ENCODE measurements at places on chromosomes 11 and 22.
A peak's percentile ranks its signal among the peaks of the same experiment; 100 is the strongest.

- peak; percentile 41 for DNase-seq
Measured at GRCh38 chr11:134050541-134051383, 18.1 kb upstream of the JAM3 start.

DNA sequence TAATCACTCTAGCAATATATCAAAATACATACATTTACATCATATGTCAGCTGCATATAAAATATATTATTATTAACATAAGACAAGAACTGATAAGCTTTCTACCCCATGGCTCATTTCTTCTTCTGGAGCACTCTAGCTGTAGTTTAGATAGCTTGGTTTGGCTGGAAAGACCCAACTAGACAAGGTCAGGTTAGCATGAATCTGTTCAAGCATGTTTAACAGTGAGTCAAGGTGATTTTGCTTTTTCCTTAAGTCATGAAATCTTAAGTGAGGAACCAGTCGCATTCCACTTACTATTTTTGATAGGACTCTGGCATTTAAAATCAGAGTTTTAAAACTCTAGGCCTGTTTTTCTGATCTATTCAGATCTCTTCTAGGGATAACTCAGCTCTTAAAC lies 157.0 kb upstream of the PDGFD start:
- no peak for DNase-seq

GRCh38 chr22:39363751-39364515 lies 14.1 kb downstream of the SYNGR1 start:
- peak; percentile 29 for DNase-seq

DNA sequence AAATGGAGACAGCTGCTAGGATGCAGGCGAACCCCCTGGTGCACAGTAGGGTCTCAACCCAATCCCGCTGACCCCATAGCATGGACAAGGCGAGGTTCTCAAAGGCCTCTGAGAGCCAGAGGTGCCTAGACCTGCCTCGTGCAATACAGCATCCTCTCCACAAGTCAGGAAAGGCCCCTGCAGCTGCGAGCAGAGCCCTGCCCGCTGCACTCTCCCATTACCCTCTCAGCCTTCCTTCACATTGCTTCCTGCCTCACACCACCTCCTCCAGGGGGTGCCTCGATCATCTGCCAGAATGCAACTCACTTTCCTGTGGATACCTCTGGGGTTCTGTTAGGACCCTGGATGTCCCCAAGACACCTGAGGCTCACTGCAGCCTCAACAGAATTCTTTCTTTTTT lies 42.8 kb upstream of the TCF20 start:
- DNase-seq = peak; percentile 51

- DNase-seq = no peak
Measured at GRCh38 chr22:38853196-38853651, 9.4 kb upstream of the NPTXR start.

GRCh38 chr22:36405221-36405661 lies 17.5 kb upstream of the MYH9 start:
- no peak for DNase-seq

DNA sequence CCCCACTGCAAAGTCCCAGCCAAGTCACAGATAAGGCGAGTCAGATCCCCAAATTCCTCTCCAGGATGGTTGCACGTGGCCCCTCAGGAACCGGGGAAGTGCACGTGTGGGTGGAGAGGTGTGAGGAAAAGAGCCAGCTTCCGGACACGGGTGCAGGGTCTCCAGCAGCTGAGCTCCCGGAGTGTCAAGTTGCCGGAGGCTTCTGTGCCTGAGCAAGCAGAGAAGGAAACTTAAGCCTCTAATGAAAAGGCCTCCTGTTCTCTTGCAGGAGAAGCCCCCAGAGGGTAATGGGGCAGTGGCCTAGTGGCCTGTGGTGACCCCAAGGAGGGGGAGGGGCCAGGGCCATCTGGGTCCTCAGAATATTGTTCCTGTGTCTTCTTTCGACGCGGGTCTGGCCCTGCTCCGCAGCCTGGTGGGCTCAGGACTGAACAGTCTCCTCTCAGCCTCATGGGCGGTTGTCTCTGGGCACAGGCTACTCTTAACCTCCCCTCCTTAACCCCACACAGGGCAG lies 147.9 kb downstream of the FEZ1 start:
- DNase-seq = peak; percentile 6

DNA sequence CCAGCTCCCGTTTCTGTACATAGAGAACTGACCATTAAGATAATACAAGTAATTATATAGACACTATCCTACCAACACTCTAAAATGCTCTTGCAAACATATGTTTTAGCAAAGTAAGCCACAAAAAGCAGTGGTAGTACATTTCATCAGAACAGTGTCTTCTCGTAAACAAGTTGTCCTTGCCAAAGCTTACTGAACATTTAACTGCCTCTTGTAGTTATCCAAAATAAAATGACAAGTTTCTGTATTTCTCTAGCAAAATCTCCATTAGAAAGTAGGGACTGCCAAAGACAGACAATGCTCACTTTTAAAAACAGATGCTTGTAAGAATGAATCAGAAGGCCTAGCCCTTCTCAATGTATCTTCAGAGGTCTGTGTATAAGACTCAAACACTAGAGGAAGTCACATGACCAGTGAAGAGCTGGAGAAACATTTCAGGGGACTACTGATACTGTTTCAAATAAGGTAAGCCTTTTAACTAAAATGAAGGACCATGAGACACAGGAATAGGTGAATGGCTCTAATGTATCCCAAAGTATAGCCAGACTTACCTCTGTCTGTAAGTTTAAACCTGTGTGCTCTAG lies 7.8 kb upstream of the ZC3H12C start:
- DNase-seq = no peak

DNA sequence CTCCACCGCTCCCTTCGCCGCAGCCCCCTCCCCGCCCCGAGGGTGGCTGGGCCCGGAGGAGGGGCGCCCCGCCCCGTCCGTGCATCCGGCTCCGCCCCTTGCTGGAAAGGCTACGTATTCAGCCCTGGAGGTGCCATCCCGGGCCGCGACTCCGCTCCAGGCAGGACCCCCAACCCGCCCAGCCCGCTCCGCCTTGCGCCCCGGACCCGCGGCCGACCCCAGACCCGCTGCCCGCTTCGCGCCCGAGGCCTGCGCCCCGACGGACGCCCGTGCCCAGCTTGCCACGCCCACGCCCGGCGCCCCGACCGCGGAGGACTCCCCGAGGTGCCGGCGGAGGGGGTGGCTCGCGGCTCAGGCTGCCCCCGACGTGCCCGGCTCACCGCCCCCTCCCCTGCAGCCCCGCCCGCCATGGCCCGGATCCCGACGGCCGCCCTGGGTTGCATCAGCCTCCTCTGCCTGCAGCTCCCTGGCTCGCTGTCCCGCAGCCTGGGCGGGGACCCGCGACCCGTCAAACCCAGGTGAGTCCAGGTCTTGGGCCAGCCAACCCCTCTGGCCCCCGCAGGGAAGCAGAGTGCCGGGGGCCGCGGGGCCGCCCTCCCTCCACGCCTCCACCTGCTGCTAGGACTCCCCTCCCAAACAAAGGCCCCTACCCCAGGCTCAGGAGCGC lies at the start of gene ADM2:
TSS of gene ADM2 (plus strand) at position 104 of the 667 bp plus-strand sequence. CDS start at position 409, 305 bp downstream.
- no peak for DNase-seq

DNA sequence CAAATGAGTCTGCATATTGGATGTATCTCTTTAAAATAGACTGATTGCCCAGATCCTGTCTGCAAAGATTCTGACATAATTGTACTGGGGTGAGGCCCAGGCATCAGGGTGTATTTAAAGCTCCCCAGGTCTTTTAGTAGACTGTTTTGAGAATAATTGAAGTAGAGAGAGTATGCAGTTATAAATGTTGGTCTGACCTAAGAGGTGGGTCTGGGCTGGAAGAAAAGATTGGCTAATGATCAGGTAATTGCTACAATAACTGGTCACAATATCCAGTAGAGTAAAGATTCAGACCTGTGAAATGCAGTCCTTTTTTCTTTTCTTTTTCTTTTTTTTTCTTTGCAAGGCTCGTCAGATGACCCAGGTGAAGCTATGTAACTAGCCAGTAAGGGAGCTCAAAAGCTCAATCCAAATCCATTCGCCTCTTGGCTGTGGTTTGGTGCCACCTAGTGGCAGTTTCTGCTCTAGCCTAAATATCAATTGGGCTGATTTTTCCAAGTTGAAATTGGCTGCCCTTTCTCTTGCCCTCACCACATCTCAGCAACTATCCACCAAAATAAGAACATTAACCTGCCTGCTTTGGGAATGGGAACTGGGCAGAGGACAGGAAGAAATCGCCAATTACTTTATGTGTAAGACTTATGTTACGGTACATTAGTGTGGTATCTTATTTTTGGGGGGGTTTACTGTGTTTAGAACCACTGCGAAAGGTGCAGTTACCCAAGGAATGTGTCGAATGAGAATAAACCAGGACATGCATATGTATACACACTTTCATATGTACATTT lies 45.9 kb downstream of the ZNF143 start:
- DNase-seq = peak; percentile 51

GRCh38 chr11:15233371-15234165 lies 118.8 kb downstream of the INSC start:
- no peak for DNase-seq

DNA sequence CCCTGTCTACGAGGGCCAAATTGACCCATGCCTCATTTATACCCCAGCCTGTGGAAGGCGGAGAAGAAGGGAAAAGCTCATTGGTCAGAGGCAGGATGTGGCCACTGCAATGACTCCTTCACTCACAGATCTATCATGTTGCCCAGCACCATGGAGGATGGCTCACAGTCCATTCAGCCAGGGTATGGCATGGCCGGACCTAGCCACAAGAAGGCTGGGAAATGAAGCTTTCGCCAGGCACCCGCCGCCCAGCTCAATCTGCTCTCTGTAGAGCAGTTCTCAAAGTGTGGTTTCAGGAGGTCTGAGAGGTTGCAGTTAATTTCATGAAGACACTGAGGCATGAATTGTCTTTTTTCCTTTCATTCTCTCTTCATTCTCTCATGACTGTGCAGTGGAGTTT lies 40.6 kb upstream of the LINC01488 start:
- DNase-seq = no peak

GRCh38 chr11:32430568-32431381 lies 4.6 kb downstream of the WT1 start:
- no peak for DNase-seq

DNA sequence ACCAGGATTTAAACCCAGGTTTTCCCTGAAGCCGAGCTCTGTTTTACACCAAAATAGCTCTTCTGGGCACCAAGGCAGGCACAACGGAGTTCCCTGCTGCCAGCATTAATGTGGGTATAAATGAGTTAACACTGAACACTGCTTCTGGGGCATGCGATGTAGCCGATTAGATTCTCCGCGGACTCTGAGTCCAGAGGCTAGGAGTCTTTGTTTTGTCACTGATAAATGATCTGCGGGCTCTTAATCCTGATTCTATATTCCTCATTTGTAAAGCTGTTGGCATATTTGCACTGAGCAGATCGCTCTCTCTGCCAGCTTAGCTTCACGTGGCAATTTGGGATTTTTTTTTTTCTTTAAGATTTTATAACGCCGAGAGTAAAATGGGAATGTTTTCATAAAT lies 16.8 kb upstream of the LDLRAD3 start:
- DNase-seq = no peak

DNA sequence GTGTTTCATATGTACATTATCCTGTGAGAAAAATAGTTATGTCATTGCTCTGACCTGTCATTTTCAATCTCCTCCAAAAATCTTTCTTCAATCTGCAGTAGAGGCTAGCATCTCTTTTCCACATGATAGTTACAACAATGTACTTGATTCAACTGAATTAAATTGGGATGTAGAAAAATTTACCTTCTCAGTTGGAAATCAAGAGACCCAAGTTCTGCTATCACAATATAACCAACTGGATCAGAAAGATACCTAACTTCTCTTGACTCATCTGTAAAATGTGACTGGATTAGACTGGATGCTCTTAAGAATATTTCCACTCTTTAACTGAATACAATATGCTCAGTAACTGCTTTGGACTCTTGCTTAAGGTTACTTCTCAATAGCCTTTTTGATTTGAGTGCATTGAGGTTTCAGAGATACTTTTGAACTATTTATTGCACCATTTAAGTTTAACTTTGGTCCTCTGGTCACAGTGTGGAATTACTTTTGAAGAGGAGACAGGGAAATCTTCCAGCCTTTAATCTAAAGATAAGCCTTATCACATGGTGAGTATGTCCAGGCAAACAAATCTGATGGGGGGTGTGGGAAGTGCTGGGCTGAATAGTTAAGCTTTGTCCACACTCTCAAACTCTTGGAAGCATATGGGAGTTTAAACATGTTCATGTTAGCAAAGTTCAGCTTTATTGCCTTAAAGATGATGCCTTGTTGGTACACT lies 82.3 kb downstream of the YAP1 start:
- no peak for DNase-seq

DNA sequence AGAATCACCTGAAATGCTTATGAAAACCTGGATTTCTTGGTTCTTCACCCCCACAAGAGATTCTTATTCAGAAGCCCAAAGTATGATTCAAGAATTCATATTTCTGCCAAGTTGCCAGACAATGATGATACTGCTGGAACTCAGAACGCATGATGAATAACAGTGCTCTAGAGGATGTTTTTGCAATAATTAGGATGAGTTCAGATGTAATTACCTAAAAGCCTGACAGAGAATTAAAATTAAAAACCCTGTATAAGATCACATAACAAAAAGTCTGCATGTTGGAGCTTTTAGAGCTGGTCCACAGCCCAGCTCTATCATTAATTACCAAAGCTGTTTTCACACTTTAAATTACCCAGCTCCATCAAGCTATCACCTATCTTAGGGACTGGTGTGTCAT lies 211.8 kb downstream of the LUZP2 start:
- no peak for DNase-seq

GRCh38 chr11:64482588-64482987 lies 108.4 kb upstream of the SLC22A12 start:
- DNase-seq = no peak

DNA sequence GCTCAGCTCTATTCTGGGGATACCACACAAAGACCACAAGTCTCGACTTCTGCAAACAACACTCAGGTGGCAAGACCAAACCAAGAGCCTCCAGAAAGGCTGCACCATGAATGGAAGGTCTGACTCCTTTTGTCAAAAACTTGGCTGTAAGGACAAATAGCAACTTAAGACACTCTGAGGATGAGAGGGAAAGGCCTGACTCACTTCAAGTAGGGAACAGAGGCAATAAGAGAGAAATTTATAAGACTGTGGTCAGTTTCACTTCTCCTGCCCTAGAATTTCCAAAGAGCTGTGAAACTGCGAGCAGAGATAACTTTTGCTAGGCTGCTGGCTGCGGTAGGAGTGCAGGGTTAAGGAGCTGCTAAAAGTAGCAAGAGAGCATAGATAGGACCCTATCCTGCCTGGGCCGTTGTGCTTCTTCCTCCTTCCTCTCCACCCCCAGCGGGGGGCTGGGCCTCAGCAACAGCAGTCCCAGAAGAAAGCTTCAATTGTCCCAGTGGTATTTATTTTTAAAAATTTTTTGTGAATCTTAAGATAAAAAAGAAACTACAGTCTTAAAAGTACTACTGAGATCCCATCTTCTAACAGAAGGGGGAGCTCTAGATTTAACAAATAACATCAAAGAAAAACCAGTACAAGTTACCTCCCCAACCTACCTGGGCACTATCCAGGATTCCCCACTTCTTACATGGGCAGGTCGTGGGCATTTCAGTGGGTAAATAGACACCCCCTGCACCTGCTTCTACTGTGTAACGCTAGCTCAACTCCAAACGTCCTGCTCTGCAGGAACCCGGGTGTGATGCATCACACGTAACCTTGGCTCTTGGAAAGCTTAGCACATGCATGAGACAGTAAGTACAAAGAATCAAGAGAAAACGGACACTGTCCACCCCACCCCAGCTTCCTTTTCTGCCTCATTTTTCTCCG lies 66.4 kb downstream of the SGSM3 start:
- peak; percentile 81 for DNase-seq

- no peak for DNase-seq
Measured at GRCh38 chr11:73995731-73996130, 13.1 kb upstream of the UCP2 start.
